Smooth muscle cell of the brain vasculature (primary cell): ENCODE measurements at places on chromosomes 4 and X.

DNA sequence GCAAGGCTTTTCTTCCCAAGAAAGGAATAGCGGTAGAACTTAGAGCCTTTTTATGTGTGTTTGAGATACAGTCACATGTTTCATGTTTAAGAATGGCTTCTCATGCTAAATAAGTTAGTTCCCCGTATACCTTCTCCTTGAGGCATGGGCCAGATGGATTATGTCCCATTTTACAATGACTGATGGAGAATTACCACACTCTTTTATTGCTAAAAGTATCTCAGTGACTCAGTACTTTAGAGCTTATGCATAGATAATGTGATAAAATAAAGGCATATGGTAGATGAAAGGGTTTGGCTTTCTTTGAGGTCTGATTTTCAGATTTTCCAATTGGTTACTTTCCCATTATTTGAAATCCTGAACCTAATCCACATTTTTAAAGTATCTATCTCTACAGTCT lies 121.8 kb upstream of the BMPR1B start:
- no peak for DNase-seq

- DNase-seq, result no peak
Measured at GRCh38 chrX:152895724-152896420, 2.0 kb upstream of the ZNF185 start.

- DNase-seq, result no peak
Measured at GRCh38 chr4:121776610-121777401, 11.8 kb upstream of the SMIM43 start.

GRCh38 chrX:148593987-148594386 lies 93.6 kb downstream of the AFF2 start:
- no peak for DNase-seq

DNA sequence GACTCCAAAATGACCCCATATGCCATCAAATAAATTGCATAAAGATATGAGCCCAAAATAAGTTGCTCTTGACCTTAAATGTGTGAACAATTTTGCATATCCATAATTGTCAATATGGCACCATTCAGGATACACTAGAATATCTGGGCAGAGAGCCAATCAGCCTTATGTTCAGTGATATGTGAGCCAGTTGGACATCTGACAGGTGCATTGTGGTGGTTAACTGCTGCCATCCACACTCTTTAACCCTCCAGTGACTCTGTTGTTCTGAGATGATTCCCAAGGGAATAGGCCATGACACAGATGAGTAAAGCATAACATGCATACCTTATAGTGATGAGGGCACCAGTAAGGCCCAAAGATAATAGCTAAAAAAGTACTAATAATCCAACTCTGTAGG lies 500.1 kb downstream of the PCDH18 start:
- DNase-seq, result no peak

- DNase-seq, result no peak
Measured at GRCh38 chr4:47668810-47669408, 169.0 kb downstream of the CORIN start.
